ENCODE measurements at places on chromosomes 12 and 14. TPM values are rescaled to one million over a fixed set of nuclear protein-coding genes. Genes with fewer than 3 reads are reported as not detected.
A peak's percentile ranks its signal among the peaks of the same experiment; 100 is the strongest.

DNA sequence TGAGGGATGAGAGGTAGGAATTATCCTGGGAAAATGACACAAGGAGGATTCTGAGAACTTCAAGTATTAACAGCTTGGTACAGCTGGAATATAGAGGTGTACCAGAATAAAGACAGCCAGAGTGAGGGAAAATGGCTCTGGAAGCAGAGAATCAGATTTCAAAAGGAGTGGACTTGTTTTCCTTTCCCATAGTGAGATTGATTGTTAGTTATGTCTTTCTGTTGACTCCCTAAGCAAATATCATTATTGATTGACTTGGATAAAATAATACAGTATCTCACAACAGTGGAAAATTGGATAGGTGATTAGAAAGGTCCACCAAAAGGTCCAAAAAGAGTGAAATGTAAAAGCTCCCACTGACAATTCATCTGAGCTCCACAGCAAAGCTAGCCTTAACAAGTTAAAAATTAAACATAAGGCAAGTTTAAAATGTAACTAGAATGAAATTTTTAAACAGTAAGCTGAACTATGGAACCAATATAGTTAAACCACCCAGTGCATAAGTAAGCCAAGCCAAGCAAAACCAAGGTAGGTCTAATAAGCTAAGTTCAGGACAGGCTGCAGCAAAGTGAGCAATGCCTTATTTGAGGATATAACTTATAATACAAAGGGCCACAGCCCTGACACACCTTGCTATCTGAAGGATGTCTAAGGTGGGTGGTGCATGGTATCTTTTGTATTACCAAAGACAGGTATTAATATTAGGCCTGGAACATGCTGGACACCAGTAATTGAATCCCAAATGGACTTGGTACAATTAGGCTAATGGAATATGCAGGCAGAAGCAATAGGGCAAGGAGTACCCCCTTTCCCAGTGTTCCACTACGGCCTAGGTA, 21.8 kb downstream of the ENTPD5 start:
- DNase-seq, result peak; percentile 59
- H3K36me3 ChIP-seq, result no peaks in the 10 kb centered on the region
- peaks cover 4% of the 10 kb centered on the region for H3K4me1 ChIP-seq
- H3K27me3 ChIP-seq, result no peaks in the 10 kb centered on the region
- no peak overlapping the region for H3K4me3 ChIP-seq

GRCh38 chr12:66697404-66697803, 18.5 kb upstream of the GRIP1 start:
- H3K27me3 ChIP-seq, result no peaks in the 10 kb centered on the region
- no peaks in the 10 kb centered on the region for H3K36me3 ChIP-seq
- no peak overlapping the region for H3K4me3 ChIP-seq
- no peak for DNase-seq

GRCh38 chr12:89665556-89665955, 43.1 kb downstream of the ATP2B1 start:
- no peak for DNase-seq
- no peaks in the 10 kb centered on the region for H3K36me3 ChIP-seq
- H3K4me1 ChIP-seq, result no peaks in the 10 kb centered on the region
- H3K4me3 ChIP-seq, result no peak overlapping the region

DNA sequence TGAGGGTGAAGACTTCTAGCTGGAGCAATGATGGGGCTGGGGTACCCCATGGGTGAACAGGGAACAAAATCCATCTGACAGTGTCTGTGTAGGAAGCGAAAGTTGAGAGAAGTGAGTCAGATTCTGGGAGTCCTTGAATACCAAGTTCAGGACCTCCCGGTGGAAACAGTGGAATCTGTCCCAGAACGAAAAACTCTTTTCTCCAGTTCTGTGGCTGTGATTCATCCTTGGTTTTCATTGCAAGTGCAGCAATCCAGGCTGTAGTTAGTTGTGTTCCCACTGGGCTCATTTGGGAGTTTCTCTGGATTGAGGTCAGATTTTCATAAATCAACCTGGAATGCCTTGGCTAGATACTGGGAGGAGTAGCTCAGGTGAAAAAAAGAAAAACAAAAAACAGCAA, 120.7 kb downstream of the C12orf75 start:
- no peaks in the 10 kb centered on the region for H3K4me1 ChIP-seq
- no peak for DNase-seq
- no peaks in the 10 kb centered on the region for H3K36me3 ChIP-seq

GRCh38 chr14:100159094-100159864, at the start of gene DEGS2:
Gene DEGS2 (minus strand): TSS chr14:100159645. CDS start chr14:100159587, 58 bp downstream.
- H3K4me1 ChIP-seq, result peaks cover 5% of the 10 kb centered on the region
- H3K27me3 ChIP-seq, result peaks cover 14% of the 10 kb centered on the region
- peak within 1 kb of the TSS; percentile 60 for H3K4me3 ChIP-seq

- no peak overlapping the region for H3K27ac ChIP-seq
- DNase-seq, result no peak
- no peak overlapping the region for H3K4me3 ChIP-seq
Observed at GRCh38 chr14:32980902-32981501, 42.3 kb downstream of the NPAS3 start.

- H3K27me3 ChIP-seq, result no peaks in the 10 kb centered on the region
- DNase-seq, result no peak
- no peak overlapping the region for H3K4me3 ChIP-seq
- no peak overlapping the region for H3K27ac ChIP-seq
- no peaks in the 10 kb centered on the region for H3K36me3 ChIP-seq
Observed at GRCh38 chr12:8852119-8852518, 29.7 kb downstream of the A2ML1 start.

DNA sequence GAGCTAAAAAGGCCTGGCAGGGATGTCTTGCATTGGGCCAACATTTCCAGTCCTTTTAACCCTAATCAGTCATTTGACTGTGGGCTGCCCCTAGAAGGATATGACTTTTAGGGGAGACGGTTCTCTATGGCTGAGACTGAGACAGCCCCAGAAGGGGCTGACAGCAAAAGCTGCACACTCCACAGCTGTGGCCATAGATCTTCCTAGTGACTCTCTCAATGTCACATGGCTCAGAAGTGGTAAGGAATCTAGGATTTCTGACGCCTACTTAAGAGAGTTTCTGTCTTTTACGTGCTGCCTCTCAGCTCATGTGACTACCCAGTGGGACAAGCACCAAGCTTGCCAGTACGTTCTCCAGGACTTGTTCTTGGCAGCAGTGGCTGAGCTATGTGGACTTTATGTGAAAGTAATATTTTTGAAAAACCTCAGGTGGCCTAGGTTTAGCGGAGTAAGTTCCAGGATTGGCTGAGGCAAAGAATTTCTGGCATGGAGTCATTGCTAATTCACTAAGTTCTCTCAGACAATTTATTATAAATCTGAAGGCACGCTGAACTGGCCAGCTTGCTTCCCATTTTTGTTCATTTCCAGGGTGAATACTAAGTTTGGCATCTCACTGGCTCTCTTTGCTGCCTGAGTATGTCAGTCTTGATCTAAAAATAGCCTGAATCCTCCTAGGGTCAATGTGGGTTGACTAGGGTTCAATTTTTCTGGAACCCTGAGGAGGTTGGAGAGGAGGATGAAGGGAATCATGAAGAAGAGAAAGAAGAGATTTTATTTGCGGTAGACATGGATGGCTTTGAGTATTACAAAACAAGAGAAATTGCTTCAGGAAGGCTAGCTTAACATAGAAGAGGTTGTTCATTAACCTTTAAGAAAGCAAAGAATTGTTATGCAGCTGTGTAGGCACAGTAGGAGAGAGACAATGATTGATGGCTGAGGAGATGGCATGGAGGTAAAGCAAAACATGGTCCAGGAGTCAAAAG, 271.8 kb downstream of the AEBP2 start:
- no peaks in the 10 kb centered on the region for H3K4me1 ChIP-seq
- no peaks in the 10 kb centered on the region for H3K27me3 ChIP-seq
- no peaks in the 10 kb centered on the region for H3K36me3 ChIP-seq
- no peak overlapping the region for H3K27ac ChIP-seq
- H3K4me3 ChIP-seq, result no peak overlapping the region
- no peak for DNase-seq

- no peaks in the 10 kb centered on the region for H3K27me3 ChIP-seq
- H3K4me3 ChIP-seq, result no peak overlapping the region
- no peaks in the 10 kb centered on the region for H3K4me1 ChIP-seq
- no peak overlapping the region for H3K27ac ChIP-seq
Observed at GRCh38 chr12:65015850-65016249, 105.3 kb downstream of the WIF1 start.

DNA sequence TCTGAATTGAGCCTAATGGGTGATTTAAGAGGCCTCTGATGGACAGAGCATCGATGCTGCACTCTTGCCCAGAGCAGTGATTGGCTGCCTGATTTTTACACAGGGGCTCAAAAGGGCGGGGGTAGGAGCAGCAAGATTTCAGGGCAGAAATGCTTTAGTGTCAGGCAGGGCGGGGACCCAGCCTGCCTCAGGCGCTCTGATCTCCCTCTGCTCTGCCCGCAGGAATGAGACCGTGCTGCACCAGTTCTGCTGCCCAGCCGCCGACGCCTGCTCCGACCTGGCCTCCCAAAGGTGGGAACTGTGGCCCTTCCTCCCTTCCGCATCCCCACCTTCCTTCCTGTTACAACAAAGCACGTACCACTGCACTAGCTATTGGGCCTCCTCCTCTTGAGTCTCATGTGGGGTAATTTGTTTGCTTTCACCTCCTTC, 32.4 kb downstream of the IQSEC3 start:
- H3K4me3 ChIP-seq, result no peak overlapping the region
- no peaks in the 10 kb centered on the region for H3K4me1 ChIP-seq
- DNase-seq, result no peak
- H3K27me3 ChIP-seq, result no peaks in the 10 kb centered on the region

GRCh38 chr12:44875417-44875953, 630 bp downstream of the NELL2 start:
- no peaks in the 10 kb centered on the region for H3K36me3 ChIP-seq
- DNase-seq, result no peak
- peaks cover 5% of the 10 kb centered on the region for H3K4me1 ChIP-seq
- H3K27ac ChIP-seq, result no peak overlapping the region
- peaks cover 12% of the 10 kb centered on the region for H3K27me3 ChIP-seq
- H3K4me3 ChIP-seq, result peak overlapping the region; percentile 46

GRCh38 chr12:87155621-87156020, 873.6 kb downstream of the C12orf50 start:
- H3K36me3 ChIP-seq, result no peaks in the 10 kb centered on the region
- no peak for DNase-seq
- no peaks in the 10 kb centered on the region for H3K4me1 ChIP-seq
- H3K4me3 ChIP-seq, result no peak overlapping the region
- H3K27me3 ChIP-seq, result no peaks in the 10 kb centered on the region
- no peak overlapping the region for H3K27ac ChIP-seq

GRCh38 chr14:74518221-74518620, 24.7 kb downstream of the ISCA2 start:
- H3K4me1 ChIP-seq, result no peaks in the 10 kb centered on the region
- H3K4me3 ChIP-seq, result no peak overlapping the region
- DNase-seq, result no peak
- H3K36me3 ChIP-seq, result no peaks in the 10 kb centered on the region

GRCh38 chr14:73724696-73725095, 10.5 kb upstream of the PNMA1 start:
- no peaks in the 10 kb centered on the region for H3K27me3 ChIP-seq
- H3K36me3 ChIP-seq, result peaks cover 45% of the 10 kb centered on the region
- no peak for DNase-seq
- peaks cover 8% of the 10 kb centered on the region for H3K4me1 ChIP-seq
- no peak overlapping the region for H3K4me3 ChIP-seq

- H3K27me3 ChIP-seq, result no peaks in the 10 kb centered on the region
- no peak overlapping the region for H3K4me3 ChIP-seq
- no peaks in the 10 kb centered on the region for H3K36me3 ChIP-seq
Observed at GRCh38 chr14:63896278-63896720, 43.5 kb downstream of the SYNE2 start.

- no peaks in the 10 kb centered on the region for H3K27me3 ChIP-seq
- DNase-seq, result no peak
- no peak overlapping the region for H3K27ac ChIP-seq
- no peak overlapping the region for H3K4me3 ChIP-seq
- H3K4me1 ChIP-seq, result peaks cover 4% of the 10 kb centered on the region
Observed at GRCh38 chr14:93146119-93146518, 30.4 kb upstream of the ITPK1 start.

GRCh38 chr14:28608851-28609828, 157.4 kb upstream of the FOXG1 start:
- H3K36me3 ChIP-seq, result no peaks in the 10 kb centered on the region
- no peak overlapping the region for H3K4me3 ChIP-seq
- peak; percentile 41 for DNase-seq
- H3K27ac ChIP-seq, result no peak overlapping the region

DNA sequence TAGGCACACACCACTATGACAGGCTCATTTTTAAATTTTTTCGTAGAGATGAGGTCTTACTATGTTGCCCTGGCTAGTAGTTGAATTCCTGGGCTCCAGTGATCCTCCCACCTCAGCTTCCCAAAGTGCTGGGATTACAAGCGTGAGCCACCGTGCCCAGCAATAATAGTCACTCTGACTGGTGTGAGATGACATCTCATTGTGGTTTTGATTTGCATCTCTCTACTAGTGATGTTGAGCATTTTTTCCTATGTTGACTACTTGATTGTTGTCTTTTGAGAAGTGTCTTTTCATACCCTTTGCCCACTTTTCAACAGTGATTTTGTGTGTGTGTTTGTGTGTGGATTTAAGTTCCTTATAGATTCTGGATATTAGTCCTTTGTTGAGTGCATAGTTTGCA, 26.3 kb downstream of the ATP2A2 start:
- H3K4me1 ChIP-seq, result no peaks in the 10 kb centered on the region
- H3K36me3 ChIP-seq, result peaks cover 10% of the 10 kb centered on the region
- no peak for DNase-seq
- no peaks in the 10 kb centered on the region for H3K27me3 ChIP-seq
- H3K4me3 ChIP-seq, result no peak overlapping the region

- H3K27me3 ChIP-seq, result no peaks in the 10 kb centered on the region
- H3K36me3 ChIP-seq, result peaks cover 17% of the 10 kb centered on the region
- peak; percentile 78 for DNase-seq
- no peak overlapping the region for H3K4me3 ChIP-seq
- H3K27ac ChIP-seq, result no peak overlapping the region
Observed at GRCh38 chr14:74905595-74906142, 17.4 kb downstream of the RPS6KL1 start.

DNA sequence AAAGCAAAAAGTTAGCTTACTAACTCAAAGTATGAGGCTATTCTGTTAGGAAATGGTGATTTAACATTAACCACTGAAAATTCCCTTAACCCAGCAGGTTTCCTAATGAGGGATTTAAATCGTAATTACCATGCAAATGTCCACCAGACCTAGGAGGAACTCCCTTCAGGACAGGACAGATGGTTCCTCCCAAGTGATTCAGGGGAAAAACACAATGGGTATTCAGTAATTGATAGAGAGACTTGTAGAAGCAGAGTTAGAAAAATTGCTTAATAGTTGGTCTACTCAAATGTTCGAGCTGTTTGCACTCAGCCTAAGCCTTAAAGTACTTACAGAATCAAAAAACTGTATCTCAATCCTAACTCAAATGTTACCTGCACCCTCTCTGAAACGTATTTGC, 21.6 kb downstream of the RERGL start:
- H3K4me1 ChIP-seq, result no peaks in the 10 kb centered on the region
- no peak overlapping the region for H3K4me3 ChIP-seq
- H3K36me3 ChIP-seq, result no peaks in the 10 kb centered on the region
- no peak for DNase-seq
- no peaks in the 10 kb centered on the region for H3K27me3 ChIP-seq

The CLECL1 gene
- not detected for total RNA-seq

The IL23A gene
- total RNA-seq, result not detected

The PRR4 gene
- 1.0 TPM for total RNA-seq

The PTPRR gene
- 21.8 TPM for total RNA-seq

The TAS2R30 gene
- total RNA-seq, result 2.0 TPM
